ENCODE measurements at places on chromosomes 5 and 9.

DNA sequence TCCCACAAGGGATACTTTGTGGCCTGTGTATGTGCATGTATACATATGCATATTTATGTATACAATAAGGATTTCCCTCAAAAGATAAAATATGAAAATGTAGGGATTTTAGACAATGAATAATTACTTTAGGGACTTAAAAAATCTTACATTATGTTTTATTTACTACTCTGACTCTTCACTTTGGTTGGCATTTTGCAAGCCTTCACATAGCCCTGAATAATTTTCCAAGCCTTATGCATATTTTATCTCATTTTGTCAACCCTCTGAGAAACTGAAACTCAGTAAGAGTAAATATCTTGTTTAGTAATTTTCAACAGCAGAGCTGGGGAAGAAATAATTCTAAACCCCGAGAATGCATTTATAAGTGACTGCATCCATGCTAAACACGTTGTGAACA, 153.0 kb upstream of the SLC24A2 start:
- no peak for DNase-seq

DNA sequence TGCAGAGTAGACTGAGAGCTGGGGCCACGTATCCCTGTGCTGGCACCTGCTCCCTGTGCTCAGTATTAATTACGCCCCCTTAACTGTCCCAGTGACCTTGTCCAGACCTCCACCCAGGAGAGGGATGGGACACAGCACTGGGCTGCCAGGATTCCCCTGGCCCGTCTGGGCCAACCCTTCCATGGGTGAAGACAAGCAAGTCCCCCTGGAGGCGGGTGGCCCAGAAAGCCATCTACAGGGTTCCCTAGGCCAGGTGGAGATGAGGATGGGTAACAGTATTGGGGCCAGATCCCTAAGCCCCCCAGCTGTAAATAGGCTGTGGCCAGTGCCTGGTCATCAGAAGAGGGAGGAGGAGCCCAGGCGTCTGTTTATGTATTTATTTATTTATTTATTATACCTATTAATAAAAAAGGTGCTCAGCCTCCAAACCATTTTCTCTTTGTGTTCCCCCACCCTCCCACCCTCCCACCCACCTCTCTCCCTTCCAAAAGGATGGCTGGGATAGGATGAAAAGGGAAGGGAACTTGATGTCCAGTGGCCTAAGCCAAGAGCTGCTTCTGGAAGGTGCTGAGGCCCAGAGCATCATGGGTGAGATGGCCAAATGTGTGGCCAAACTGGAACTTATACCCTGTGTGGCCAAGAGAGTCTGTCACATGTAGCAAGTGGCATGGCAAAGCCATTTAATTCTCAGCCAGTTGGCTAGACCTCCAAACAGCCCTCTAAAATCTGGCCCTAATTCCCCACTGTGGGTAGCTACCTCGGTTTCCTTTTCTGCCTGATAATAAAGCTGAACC, 43.4 kb upstream of the TESK1 start:
- no peak for DNase-seq

GRCh38 chr9:38435521-38435920, 11.3 kb upstream of the IGFBPL1 start:
- DNase-seq = no peak

DNA sequence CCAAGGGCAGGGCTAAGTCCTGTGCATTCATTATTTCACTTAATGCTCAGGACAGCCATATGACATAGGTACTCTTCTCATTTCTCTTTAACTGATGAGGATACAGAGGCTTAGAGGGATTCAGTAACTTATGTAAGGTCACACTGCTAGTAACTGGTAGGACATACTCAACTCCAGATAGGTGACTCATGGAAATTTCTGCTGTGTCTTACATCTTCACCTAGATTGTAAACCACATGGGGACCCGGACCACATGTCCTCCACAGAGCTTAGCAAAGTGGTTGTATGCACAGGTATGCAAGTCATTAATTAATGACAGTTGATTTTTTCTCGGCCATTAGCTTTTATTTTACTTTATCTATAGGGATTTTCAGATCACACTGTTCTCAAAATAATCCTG, 29.3 kb downstream of the SLC1A1 start:
- no peak for DNase-seq

- DNase-seq = peak; percentile 72
Measured at GRCh38 chr9:129027685-129028191, 393 bp downstream of the SH3GLB2 start.

- DNase-seq = no peak
Measured at GRCh38 chr5:107501965-107502675, 168.6 kb downstream of the EFNA5 start.

DNA sequence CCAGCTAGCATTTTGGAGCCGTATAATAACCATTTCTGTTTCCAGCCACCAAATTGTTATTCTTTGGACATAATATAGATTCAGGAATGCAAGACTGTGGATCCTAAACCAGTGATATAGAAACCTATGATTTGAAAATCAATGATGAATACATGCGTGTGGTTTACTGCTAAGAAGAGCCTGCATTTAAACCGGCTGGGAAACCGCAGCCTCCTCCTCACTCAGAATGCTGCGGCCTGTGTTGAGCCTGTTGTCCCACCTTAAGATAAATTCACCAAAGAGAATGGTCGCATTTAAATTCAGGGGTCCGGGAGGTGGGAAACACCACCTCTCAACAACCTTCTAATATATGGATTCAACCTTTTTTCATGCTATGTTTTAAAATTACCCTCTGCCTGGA, 148.0 kb downstream of the MEF2C start:
- no peak for DNase-seq

DNA sequence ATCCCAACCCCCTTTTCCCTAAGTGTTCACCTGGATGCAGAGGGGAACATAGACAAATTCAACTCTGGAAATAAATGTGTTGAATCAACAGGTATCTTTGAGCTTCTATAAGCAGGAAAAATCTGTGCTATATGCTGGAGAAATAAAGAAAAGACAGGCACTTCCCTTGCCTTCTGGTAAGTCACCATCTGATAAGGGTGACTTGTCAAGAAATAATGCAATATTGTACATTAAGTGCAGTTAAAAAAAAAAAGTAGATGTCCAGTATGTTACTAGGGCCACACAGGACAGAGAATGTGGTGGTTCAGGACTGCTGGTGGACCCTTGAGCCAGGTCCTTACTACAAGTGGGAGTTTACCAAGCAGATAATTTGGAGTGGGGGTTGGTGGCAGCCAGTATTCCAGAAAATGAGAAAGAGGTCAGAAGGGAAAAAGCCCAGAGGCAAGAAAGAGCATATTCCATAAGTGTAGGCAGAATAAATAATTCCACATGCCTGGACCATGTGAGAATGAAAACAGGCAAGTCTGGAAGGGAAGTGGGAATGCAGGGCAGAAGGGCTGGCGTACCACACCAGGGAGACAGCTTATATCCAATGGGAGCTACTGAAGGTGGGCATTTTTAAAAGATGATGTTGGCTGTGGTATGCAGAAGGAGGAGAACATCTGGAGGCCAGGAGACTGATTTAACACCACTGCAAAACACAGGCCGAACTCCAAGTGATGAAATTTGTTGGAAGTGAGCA, 209.9 kb downstream of the SEMA5A start:
- DNase-seq = no peak

DNA sequence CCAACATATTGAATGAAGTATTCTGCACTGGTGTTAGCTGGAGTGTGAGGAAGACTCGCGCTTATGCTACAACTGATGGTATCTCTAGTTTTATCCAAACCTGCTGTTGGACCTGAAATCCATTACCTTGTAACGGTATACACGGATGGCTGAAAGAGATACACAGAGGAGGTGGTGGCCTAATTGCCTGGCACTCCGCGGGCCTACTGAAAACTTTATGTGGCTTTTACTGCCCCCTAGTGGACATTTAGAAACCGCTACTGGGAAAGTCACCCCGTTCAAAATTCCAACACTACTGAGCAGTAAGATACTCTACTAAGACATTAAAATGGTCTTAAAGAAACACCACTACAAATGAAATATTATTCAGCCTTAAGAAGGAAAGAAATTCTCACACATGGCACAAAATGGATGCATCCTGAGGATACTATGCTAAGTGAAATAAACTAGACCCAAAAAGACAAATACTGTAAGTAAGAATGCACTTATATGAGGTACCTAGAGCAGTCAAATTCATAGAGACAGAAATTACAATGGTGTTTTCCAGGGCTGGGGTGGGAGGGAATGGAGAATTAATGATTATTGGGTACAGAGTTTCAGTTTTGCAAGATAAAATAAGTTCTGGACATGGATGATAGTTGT, 100.4 kb downstream of the TTLL11 start:
- peak; percentile 7 for DNase-seq

- no peak for DNase-seq
Measured at GRCh38 chr5:91293131-91293530, 90.0 kb downstream of the ARRDC3 start.

DNA sequence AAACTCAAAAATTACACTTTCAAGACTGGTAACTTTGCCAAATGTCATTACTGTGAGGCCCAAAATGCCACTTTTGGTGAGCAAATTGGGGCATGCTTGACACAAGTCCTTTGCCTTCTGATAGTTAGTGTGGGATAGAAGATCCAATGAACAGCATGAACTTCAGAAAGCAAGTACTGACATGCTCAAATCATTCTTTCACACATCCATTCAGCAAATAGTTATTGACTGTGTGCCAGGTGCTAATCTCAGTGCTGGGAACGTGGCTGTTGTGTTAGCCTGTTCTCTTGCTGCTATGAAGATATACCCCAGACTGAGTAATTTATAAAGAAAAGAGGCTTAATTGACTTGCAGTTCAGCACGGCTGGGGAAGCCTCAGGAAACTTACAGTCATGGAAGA, 247.0 kb downstream of the CHSY3 start:
- no peak for DNase-seq

GRCh38 chr9:120909904-120910303, 16.7 kb downstream of the TRAF1 start:
- DNase-seq = no peak

GRCh38 chr9:118009614-118010013, 305.4 kb downstream of the TLR4 start:
- DNase-seq = no peak

DNA sequence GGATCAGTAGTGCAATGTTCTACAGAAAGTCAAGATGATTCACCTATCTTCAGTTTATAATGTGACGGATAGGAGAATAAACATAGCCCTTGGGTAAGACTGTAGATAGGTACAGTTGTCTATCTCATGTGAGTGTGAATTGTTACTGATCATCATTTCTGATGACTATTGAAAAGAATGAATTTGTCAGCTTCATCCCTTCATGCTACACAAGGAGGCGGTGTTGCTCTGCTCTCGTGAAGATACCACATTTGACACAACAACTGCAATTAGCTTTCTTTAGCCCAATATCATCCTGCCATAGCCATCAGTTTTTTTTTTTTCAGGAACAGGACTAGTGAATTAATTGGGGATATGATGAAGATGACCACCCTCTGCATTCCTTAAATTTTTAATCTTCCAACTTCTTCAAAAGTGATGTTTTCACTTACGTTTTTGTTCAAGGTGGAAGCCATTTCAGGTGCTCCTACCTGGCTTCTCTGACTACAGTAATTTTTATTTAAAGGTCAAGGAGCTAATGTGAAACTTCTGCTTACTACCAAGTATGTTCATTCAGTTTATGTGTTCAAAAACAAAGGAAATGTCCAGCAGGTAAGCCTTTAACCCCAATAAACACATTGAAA, 152.9 kb upstream of the MOCS2 start:
- DNase-seq = no peak

GRCh38 chr5:569358-569867, 42.7 kb upstream of the CEP72 start:
- DNase-seq = no peak
